Stimulated activated CD4-positive, alpha-beta T cell treated with anti-CD3 and anti-CD28 coated beads, Interleukin-4, amount 100 ng/mL, for 4 hours (primary cell): ENCODE measurements at places on chromosomes 6 and 20.

DNA sequence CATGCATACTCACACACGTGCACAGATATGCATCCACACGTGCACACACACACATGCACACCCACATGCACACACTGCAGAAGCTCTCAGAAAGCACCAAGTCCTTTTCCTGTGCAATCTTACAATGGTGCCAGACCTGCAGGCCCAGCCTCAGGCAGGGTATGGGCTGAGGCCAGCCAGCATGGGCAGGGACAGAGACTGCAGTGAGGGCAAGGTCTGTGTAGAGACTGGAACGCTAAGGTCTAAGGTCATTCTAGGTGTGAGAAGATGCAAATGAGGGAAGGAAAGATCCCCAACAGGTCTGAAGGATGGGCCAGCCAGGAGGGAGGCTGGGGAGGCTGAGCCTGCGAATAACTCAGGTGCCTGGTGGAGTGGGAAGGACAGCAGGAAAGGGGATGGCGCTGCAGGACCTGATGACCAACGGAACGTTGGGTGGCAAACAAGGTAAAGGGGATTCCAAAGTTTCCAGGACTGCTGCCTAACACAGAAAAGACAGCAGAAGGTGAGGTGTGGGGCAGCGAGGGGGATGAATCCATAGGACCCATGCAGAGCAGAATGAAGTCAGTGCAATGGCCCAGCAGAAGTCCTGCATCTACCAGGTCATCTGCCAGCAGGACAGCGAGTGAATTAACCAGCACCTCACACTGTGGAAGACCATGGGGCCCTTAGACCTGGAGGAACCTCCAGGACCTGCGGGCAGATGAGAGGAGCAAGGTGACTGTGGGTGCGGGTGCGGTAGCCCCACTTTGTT is 67.0 kb downstream of the ABHD12 start:
- no peak for DNase-seq

- no peak for DNase-seq
These were observed 166.4 kb upstream of the UST start for GRCh38 chr6:148580442-148580841.

DNA sequence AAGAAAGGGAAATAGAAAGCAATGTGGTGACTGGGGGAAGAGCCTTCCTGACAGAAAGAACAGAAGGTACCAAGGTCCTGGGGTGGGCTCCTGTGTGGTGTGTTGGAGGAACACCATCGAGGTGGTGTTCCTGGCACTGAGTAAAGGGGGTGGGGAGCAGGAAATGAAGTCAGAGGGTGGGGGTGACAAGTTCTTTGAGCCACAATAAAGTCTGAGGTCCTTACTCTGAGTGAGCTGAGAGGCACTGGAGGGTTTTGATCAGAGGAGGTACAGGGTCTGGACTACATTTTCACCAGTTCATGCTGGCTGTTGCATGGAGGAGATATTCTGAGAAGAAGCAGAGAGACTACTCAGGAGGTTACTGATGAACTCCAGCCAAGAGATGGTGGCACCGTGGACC is 198.2 kb downstream of the GMPR start:
- DNase-seq: no peak

- DNase-seq: peak; percentile 84
These were observed 1.3 kb downstream of the VEGFA start for GRCh38 chr6:43771210-43771857.

DNA sequence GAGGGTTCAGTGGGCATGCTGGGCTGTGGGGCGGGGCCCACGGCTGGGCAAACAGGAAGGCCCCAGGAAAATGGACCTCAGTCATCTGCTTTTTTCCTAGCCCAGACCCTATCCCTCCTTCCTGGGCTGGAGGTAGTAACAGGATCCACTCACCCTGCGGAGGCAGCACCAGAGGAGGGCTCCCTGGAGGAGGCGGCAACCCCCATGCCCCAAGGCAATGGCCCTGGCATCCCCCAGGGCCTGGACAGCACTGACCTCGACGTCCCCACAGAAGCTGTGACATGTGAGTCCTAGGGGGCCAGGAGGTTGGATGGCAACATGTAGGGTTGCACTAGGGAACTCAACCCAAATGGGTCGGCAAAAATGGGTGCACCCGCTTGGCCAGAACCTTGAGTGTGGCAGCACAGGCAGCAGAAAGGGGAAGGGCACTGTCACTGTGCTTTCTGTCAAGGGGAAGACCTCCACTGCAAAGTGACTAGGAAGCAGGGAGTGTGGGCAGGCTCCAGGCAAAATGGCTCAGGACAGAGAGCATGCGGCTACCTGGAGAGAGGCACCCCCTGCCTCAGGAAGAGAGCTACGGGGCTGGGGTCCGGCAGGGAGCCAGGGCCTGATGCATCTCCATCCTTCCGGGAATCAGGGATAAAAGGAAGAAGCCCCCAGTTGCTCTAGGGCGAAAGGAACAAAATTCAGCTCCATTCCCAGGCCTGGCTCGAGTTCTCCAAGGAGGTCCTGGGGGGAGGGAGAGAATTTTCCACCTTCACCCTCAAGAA is 7.9 kb downstream of the MDFI start:
- no peak for DNase-seq

DNA sequence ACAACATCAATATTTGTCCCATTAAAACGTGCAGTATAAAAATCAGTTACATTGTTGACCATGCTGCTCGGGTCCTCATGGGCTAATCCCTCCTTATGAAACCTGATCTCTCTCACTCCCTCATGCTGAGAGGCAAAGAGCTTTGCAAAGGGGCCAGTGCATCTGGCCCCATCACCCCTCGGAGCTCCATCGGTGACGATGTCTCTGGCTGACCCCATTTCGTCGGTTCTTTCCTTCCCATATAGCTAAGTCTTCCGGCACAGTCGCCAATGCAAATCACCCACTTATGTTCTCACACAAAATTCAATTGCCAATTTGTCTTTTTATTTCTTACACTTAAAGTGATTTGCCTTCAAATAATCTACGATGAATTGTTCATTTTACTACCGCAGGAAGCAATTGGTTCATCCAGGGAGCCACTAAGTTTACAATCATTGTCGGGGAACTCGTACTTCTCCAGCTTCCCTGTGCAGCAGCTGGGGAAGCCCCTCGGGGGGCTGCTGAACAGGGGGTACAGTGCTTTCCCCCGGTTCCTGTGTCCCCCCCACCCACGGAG is 199.8 kb upstream of the CDH4 start:
- DNase-seq: no peak

- DNase-seq: no peak
These were observed 708.8 kb downstream of the DHX35 start for GRCh38 chr20:39670988-39671387.

- no peak for DNase-seq
These were observed 8.2 kb downstream of the ASXL1 start for GRCh38 chr20:32366380-32366779.

- no peak for DNase-seq
These were observed 52.1 kb upstream of the CD93 start for GRCh38 chr20:23138226-23138625.

DNA sequence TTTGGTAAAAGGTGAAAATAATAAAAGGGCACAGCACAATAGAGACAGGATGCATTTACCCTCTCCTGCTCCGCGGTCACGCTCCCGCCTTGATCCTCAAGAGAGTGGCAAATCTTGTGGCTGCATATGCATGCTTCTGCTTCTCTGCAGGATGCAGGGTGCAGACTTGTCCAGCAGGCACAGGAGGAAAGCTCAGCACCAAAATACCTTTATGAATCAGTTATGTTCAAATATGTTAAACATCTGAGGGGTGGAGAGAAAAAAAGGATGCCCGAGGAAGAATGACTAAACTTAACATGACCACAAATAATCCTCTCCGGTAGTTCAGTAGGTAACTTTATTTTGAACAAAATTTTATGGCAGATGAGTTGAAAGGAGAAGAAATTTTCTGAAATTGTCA is 366.1 kb upstream of the SOX4 start:
- no peak for DNase-seq

DNA sequence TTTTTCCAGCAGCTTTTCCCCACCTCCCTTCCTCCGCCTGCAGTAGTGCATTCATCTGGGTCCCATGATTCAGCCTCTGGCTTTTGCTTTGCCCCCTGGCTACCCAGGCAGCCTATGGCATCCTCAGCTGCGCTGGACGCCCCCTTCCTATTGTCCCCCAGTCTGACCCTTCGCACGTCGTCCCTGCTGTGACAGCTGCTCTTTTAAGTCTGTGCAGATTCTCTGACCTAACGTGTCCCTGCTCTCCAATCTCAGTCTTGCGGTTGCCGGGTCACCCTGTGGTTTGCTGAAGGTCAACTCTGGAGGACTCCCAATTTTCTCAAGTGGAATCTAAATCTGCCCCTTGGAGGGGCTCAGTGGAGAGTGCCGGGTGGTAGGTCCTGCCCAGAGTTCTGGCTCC is 294.3 kb downstream of the CDC5L start:
- no peak for DNase-seq

GRCh38 chr6:89580997-89581666 is 57.4 kb downstream of the LYRM2 start:
- no peak for DNase-seq

DNA sequence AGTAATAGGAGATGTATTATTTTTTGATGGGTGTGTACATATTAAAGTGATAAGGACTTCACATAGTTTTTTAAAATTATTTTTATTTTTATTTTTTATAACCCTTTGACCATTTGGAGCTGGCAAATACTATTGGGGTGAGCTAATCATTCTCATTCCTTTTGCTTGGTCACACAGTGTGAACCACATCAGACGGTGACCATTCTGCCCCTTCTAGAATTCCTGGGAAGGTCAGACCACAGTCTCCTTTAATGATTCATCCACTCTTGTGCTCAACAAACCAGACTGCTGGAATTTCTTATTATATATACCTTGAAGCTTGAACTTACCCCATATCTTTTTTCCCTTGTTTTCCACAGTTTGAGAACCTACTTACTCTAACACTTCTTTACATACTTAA is 23.9 kb upstream of the PRL start:
- no peak for DNase-seq

DNA sequence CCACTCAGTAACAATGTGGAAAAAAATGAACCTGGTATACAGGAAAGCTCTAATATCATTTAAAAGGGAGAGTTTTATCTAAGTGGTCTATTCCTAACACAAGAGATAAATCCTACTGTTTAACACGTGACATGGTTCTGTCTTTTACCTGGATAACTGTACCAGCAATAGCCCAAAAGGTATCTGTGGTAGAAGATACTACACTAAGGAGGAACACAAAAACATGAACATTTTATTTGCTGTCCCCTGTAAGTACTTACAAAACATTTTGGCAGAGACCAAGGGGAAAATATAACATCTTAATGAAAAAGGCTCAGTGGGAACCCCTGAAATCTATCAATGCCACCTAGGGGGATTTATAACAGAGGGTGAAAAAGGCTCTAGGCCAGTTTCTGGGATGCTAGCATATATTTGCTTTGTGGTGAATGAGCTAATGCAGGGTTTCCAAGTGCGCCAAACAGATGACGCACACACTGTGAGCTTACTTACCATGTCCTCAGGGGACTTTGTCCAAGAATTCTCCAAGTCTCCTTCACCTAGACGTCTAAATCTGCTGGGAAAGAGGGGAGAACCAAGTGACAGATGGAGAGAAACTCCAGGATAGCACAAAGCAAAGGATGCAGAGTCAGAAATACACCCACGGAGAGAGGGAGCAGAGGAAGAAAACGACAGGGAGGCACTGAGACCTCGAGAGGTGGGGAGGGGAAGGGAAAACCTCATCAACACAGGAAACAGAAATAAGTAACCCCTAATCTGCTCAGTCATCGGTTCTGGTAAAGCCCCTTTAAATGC is 147.9 kb upstream of the PRND start:
- DNase-seq: no peak

DNA sequence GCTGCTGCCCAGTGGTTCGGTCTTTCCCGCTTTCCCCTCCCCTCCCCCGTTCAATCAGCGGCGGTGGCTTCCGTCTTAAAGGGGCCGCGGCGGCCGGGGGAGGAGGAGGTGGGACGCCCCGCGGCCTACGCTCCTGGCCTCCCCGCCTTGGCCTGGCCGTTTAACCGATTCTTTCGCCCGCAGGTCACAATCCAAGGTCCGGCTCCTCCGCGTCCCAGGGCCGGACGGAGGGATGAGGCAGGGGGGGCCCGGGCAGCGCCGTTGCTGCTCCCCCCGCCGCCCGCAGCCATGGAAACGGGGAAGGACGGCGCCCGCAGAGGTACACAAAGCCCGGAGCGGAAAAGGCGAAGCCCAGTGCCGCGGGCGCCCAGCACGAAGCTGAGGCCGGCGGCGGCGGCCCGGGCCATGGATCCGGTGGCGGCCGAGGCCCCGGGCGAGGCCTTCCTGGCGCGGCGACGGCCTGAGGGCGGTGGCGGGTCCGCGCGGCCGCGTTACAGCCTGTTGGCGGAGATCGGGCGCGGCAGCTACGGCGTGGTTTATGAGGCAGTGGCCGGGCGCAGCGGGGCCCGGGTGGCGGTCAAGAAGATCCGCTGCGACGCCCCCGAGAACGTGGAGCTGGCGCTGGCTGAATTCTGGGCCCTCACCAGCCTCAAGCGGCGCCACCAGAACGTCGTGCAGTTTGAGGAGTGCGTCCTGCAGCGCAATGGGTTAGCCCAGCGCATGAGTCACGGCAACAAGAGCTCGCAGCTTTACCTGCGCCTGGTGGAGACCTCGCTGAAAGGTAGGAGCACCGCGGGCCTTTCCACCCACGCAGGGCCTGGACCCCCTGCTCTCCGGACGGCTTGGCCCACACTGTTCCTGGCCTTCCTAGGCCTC is 1.2 kb downstream of the STK35 start:
- peak; percentile 80 for DNase-seq

- DNase-seq: no peak
These were observed 8.6 kb downstream of the HS3ST5 start for GRCh38 chr6:114334237-114334636.

- no peak for DNase-seq
These were observed 41.3 kb downstream of the PANK2 start for GRCh38 chr20:3930265-3931206.

- no peak for DNase-seq
These were observed 83.6 kb downstream of the LCA5 start for GRCh38 chr6:79453558-79454042.

DNA sequence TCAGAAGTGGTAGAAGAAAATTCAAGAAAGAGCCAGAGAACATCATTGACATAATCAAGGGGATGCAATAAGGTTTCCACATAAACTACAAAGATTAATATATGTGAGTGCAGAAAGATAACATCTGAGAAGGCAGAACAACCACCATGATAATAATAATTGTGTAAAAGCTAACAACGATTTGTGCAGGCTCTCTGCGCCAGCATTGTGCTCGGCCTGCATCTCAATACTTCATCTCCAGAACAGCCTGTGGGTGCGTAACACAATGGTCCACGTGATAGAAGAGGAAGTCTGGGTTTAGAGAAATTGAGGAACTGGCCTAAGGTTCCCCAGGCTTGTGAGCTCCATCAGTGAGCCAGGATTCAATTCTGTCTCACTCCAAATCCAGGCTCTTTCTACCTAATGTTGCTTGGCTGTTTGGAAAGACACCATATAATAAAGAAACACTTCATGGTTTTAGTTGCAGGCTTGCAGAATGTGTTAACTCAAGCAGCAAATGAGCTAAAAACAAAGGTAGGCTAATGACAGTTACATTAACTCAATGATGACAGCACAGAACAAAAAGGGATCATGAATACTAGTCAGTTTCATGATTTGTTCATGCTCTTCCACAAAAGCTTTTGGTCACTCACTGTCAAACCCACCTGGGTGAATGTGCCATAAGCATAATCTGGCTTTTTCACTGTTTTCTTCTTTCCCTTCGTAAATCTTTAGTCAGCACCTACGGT is 71.2 kb downstream of the LY86 start:
- DNase-seq: no peak
